ENCODE measurements at places on chromosomes 7 and 10. TPM values are rescaled to one million over a fixed set of nuclear protein-coding genes. Genes with fewer than 3 reads are reported as not detected.

The VSTM4 gene
- 0.38 TPM for total RNA-seq

The CROT gene
- total RNA-seq, result 5.7 TPM

The HSPA12A gene
- total RNA-seq, result 7.0 TPM

The NCAPG2 gene
- total RNA-seq, result 39.1 TPM

The NODAL gene
- total RNA-seq, result not detected

The A1CF gene
- not detected for total RNA-seq
